T-helper 17 cell (primary cell): ENCODE measurements at places on chromosomes 3 and 15.

DNA sequence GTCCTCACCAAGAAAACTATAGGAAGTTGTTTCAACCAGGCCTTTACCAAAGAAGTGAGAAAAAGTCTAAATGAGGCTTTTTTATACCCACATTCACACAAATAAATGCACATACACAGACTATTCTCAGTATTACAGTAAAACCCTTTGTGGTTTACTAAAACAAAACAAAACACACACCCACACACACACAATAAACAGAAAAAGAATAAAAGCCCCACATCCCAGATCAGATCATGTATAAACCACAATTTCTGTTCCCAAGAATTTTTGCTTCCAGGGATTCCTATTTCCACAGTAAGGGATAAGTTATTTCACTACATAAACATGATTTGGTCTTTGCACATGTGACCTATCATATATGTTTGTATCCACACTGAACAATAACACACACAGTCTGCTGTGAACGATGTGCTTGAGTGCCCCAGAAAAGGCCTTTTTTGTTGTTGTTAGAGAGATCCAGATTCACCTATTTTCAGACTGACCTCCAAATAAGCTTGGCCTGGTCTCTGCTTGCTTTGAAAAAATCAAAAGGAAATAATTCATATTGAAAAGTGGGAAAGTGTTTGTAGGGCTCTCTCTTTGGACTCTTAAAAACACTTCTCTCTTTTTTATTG, 283.4 kb upstream of the ATP11B start:
- no peak for DNase-seq

GRCh38 chr3:129738172-129738571, 131.7 kb upstream of the PLXND1 start:
- DNase-seq = no peak

GRCh38 chr15:64014995-64015394, 31.3 kb downstream of the DAPK2 start:
- no peak for DNase-seq

- no peak for DNase-seq
Measured at GRCh38 chr15:38746211-38746610, 181.6 kb upstream of the RASGRP1 start.

DNA sequence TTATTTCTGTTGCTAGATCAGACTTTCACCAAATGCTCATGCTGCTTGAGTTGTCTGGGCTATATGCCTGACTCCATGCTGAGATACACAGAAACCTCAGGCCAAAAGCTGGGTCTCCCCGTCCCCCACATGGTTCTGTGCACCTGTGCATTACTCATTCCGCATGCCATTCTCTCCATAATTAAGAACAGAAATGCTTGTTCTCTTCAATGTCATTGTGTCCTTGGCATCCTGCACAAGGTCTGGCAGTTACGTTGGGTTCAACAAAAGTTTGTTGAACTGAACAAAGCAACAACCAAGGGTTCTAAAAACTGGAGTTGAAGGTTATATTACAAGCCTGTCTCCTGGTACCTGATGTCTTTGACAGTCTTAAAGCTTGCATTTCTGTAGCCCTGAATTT, 177.5 kb downstream of the FNDC3B start:
- DNase-seq = no peak

- DNase-seq = no peak
Measured at GRCh38 chr3:37093481-37093880, 80.9 kb downstream of the LRRFIP2 start.

- DNase-seq = no peak
Measured at GRCh38 chr3:31671976-31672375, 139.3 kb downstream of the STT3B start.

- DNase-seq = no peak
Measured at GRCh38 chr3:20185331-20185678, 701 bp downstream of the SGO1 start.

DNA sequence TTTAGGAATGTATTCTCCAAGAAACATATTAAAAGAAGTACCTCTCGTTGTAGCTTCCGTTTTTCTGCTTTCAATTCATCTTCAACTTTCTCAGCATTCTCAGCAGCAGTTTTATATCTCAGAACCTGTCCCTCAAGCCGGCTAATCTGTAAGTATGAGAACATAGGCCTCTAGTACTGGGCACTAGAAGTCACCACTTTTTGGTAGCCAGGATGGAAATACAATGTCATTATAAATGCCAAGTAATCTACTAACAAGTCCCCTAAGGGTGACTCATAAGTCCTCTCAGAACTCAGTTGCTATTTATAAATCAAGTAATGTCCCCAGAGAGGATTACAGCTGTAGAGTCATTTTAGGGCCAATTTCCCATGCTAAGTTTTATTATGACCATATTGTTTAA, 61.1 kb downstream of the MLH1 start:
- DNase-seq = no peak

DNA sequence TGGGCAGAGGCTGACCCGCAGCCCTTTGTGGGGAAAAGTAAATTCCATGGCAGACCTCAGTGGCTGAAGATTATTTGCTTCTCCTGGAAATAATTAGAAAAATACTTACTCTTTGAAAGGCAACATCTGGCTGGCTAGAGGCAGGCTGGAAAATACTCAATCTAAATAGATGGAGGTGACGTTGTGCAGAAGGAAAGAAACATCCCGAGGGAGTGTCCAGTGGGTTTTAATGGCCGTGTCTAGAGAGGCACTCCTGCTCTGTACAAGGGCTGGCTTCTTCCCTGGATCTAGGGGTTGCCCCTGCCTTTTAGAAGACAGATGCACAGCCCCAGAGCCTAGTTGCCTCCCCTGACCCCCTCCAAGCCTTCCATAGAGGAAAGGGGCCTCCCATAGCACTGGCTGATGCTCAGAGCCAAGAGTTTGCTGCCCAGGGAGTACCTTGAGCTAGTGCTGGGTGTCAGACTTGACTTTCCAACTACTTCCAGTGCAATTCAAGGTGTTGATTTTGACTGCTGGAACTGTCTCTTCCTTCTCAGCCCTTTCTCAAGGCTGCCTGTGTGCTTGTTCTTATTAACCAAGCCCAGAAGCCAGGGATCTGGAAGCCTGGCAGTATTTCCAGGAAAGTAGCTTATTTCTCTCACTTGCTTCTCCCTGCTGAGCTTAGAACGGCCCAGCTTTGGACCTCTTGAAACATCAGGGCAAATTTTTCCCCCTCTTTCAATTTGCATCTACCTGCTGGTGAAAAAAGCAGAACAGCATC, 27.4 kb downstream of the CGNL1 start:
- no peak for DNase-seq

- no peak for DNase-seq
Measured at GRCh38 chr3:106288781-106289180, 420.0 kb upstream of the CBLB start.

GRCh38 chr3:175274056-175274455, 414.9 kb downstream of the NAALADL2 start:
- DNase-seq = no peak

- DNase-seq = no peak
Measured at GRCh38 chr3:154758109-154758868, 321.8 kb upstream of the MME start.

GRCh38 chr3:155491696-155492095, 198.2 kb upstream of the STRIT1 start:
- DNase-seq = no peak

DNA sequence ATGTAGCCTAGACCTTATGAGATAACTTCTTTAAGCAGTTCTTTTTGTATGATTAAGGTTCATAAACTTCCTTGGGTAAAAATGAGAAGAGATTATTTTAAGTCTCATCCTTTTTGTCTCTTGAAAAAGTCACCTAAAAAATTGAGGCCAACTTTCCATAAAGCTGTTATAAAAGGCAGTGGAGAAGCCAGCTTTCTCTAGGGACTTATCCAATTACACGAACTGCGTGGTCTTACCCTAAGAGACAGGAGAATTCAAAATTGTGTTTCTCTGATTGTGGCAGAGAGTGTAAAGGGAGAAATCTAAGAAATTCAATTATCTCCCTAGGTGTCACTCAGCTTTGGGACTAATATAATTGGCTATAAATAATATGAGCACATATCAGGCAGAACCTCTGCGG, 262.0 kb downstream of the SHOX2 start:
- DNase-seq = no peak

- no peak for DNase-seq
Measured at GRCh38 chr3:38457111-38458003, 3.7 kb downstream of the ACVR2B start.

DNA sequence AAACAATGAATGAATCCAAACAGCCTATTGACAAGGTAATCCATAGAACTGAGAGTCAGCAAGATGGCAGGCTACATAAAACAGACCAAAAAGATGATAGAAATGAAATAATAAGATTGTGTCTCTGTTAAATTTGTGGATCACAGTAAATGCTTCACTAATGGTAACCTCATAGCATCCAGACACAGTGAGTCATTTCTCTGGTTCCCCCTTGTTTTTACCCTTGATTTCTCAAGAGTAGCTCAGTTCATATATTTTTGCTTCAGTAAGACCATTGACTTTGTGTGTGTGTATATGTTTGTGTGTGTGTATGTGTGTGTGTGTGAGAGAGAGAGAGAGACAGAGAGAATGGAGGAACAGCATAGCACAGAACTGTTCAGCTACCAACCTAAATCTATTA, 546.9 kb downstream of the RBMS3 start:
- DNase-seq = no peak

- DNase-seq = no peak
Measured at GRCh38 chr3:56823984-56824703, 22.4 kb upstream of the ARHGEF3 start.

DNA sequence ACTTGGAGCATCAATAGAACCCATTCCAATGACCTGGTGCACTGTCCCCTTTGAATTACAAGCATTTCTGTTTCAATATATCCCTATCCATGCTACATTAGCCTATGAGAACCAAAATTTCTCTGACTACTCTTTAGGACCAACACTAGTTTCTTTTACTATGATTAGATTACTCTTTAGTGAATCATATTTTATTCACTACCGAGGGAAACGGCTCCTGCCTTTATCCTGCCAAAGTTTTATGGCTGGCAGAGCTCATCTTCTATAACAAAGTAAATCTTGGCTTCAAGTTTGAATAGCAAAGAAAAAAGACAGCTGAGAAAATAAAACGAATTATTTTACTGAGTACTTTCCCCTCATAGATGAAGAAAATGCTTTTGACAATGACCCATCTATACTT, 120.9 kb downstream of the SLC9A9 start:
- no peak for DNase-seq

DNA sequence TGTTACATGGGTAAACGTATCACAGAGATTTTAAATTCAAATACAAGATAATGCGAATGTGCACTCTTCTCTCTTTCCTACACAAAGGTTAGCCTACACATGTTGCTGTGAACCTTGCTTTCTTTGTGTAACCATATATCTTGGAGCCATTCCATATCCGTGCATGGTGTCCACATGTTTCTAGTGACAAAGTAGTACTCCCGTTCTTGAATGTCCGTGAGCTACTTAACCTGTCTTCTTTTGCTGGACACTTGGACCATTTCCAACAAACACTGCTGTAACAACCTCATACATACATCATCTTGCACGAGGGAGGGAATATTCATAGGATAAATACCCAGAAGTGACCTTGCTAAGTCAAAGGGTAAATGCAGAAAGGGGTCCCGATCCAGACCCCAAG, 75.0 kb downstream of the STRIT1 start:
- DNase-seq = no peak

DNA sequence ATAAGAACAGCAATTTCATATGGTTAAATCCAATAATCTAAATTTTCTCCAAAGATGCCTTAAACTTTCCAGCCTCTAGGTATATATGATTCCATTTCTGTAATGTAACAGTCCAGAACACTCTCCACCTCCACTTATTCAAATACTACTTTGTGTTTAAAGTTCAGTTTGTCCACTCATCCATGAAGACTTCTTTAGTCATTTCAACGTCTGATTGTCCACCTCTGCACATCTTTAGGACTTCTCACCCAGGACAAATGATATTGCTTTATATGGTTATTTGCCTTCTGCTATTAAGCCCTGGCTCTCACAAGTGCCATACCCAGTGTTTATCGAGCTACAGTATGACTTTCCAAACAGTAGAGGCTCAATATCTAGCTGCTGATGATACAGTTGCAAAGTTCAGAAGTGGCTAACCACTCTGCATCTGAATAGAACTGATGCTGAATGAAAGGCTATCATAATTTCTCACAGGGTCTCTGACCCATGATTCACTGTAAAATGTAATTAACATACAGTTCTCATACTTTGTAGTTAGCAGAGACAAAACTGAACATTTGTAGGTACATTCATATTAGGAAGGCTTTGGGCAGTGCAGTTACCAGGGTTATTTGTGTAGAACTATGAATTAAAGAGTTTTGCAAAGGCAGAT, 93.7 kb upstream of the MBNL1 start:
- DNase-seq = no peak

- DNase-seq = no peak
Measured at GRCh38 chr3:140493271-140493670, 184.6 kb upstream of the TRIM42 start.

GRCh38 chr3:175413926-175414325, 554.8 kb downstream of the NAALADL2 start:
- DNase-seq = no peak

DNA sequence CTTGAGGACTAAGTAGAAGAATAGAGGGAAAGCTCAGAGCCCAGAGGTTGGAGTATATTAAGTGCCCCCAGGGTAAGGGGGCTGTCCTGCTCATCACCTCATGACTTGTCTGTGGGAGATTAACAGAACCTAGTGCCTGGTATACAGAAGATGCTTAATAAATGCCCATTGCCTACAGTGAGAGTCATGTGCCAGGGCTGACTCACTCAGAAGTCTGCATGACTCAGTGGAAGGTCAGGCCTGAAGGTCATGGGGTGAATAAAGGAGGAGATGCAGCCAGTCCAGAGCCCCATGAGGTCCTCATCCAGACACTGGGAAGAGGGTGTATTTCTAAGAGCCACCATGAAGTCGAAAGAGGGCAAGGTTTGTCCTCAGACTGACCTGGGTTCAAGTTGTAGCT, 62.5 kb upstream of the TLE3 start:
- no peak for DNase-seq

- DNase-seq = no peak
Measured at GRCh38 chr15:74830868-74831267, 4.4 kb downstream of the CPLX3 start.

- DNase-seq = no peak
Measured at GRCh38 chr3:12758025-12758781, 856 bp downstream of the TMEM40 start.

DNA sequence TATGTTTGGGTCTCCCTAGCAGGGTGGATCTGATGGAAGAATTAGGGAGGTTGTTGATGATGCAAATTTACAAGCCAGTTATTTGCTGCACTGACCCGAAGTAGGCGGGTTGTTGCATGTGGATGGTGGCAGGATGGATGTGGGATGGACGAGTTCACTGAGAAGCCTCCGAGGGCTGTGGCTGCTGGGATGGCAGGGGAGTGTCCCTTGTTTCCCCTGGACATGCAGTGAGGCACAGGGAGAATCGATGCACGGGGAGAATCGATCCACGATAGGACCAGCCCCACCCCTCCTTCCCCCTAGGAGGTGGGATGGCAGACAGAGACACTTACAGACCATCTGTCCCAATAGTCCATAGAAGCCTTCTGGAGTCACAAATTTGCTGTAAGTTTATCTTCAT, 31.0 kb upstream of the KLF13 start:
- no peak for DNase-seq

- no peak for DNase-seq
Measured at GRCh38 chr3:40642812-40643211, 118.1 kb downstream of the ZNF621 start.

- DNase-seq = no peak
Measured at GRCh38 chr15:67945951-67946700, 106.3 kb upstream of the RNU6-1 start.

- DNase-seq = no peak
Measured at GRCh38 chr3:115761927-115762305, 138.6 kb downstream of the GAP43 start.
